ENCODE measurements at places on chromosomes 7 and 10. TPM values are rescaled to one million over a fixed set of nuclear protein-coding genes. Genes with fewer than 3 reads are reported as not detected.

FAM170B gene
- total RNA-seq: not detected

TFPI2 gene
- total RNA-seq: 250 TPM

GJD4 gene
- 0.08 TPM for total RNA-seq

EGFR gene
- total RNA-seq: 120 TPM

LIPN gene
- total RNA-seq: not detected

CCDC172 gene
- total RNA-seq: not detected

ZCWPW1 gene
- total RNA-seq: 1.5 TPM

PNLIPRP2 gene
- total RNA-seq: not detected

AKR1E2 gene
- 5.6 TPM for total RNA-seq

SPDYE2B gene
- not detected for total RNA-seq

OLAH gene
- 1.0 TPM for total RNA-seq

KIF11 gene
- 33.5 TPM for total RNA-seq

HMX3 gene
- total RNA-seq: not detected

NYAP1 gene
- 5.6 TPM for total RNA-seq

TRIL gene
- total RNA-seq: not detected

TAS2R5 gene
- 0.41 TPM for total RNA-seq

COBL gene
- total RNA-seq: 4.1 TPM

DENND10 gene
- 48.9 TPM for total RNA-seq

LIPJ gene
- not detected for total RNA-seq

TRIM73 gene
- 1.2 TPM for total RNA-seq

LEP gene
- total RNA-seq: not detected

CREB5 gene
- 3.6 TPM for total RNA-seq

GPC2 gene
- 1.0 TPM for total RNA-seq

ITPRID1 gene
- not detected for total RNA-seq

RBM20 gene
- total RNA-seq: 3.1 TPM
